ENCODE measurements at places on chromosomes 7 and 10. TPM values are rescaled to one million over a fixed set of nuclear protein-coding genes. Genes with fewer than 3 reads are reported as not detected.

DNA sequence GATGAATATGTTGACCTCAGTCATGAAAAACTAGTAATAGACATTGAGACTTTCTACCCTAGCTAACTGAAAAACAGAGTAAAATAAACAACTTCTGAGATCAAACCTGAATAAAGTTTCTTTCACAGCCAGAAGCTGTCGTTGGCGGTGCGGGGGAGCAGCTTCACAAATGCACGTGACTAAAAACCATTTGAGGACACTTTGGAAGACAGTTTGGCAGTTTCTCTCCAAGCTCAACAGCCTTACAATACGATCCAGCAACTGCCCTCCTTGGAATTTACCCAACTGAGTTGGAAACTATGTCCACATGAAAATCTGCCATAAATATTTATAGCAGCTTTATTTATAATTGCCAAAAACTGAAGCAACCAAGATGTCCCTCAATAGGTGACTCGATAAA, 63.1 kb downstream of the CYTH3 start:
- no peak overlapping the region for H3K27ac ChIP-seq
- H3K36me3 ChIP-seq, result no peaks in the 10 kb centered on the region
- no peak for DNase-seq
- no peaks in the 10 kb centered on the region for H3K4me1 ChIP-seq
- H3K27me3 ChIP-seq, result no peaks in the 10 kb centered on the region

DNA sequence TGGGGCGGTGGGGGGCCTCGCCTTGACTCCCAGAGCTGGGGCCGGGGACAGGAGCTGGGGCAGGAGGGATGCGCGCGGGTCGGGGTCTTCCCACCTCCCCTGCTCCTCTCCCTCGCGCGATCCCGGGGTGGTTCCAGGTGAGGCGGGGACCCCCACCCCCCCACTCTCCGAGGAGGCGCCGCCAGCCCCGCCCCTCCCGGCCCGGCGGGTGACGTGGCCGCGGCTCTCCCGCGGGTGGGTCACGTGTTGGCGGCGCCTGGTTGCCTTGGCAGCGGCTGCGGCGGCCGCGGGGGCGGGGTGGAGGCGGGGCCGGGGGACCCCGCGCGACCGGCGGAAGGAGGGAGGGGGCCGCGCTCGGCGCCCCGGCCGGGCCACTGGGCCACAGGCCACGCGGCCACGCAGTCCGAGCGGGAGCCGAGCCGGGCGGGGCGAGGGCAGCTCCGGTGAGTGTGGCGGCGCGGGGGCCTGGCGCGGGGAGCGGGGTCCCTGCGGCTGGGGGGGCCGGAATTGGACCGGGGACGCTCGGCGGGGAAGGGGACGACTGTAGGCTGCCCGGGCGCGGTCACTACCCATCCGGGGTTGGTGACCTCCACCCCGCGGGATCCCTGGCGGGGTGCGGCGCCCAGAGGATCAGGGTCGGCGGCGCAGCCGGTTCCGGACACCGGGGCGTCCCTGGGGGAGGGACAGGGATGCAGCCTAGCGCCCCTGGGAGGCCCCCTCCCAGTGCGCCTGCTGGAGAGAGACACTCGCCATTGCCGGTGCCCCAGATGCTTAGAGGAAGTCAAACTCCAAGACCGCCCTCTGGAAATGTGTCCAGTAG, at the start of gene ORAI2:
Gene ORAI2, plus strand, starts transcription at position 357 of the 820 bp plus-strand sequence. CDS start 5,382 bp downstream, outside the sequence.
- peak within 1 kb of the TSS; percentile 87 for H3K4me3 ChIP-seq
- H3K27me3 ChIP-seq, result no peaks in the 10 kb centered on the region
- H3K27ac ChIP-seq, result peak within 1 kb of the TSS; percentile 94
- no peaks in the 10 kb centered on the region for H3K36me3 ChIP-seq
- peak; percentile 91 for DNase-seq

EPO gene
- not detected for total RNA-seq

DNA sequence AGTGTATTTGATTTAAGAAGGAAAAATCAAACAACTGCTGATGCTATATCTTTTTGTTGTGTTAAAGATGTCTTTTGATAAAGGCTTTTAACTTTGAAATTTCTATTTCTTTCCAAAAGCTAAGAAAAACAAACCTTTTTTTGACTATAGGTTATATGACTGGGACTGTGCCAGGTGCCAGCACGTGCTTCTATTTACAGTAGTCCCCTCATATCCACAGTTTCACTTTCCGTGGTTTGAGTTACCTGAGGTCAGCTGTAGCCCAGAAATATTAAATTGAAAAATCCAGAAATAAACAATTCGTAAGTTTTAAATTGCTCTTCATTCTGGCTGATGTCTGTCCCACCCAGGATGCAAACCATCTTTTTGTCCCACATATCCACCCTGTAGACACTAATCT, 104.3 kb downstream of the BBS9 start:
- H3K36me3 ChIP-seq, result no peaks in the 10 kb centered on the region
- DNase-seq, result no peak
- H3K4me1 ChIP-seq, result no peaks in the 10 kb centered on the region
- H3K4me3 ChIP-seq, result no peak overlapping the region
- no peaks in the 10 kb centered on the region for H3K27me3 ChIP-seq
- H3K27ac ChIP-seq, result no peak overlapping the region

- no peak overlapping the region for H3K4me3 ChIP-seq
- H3K27me3 ChIP-seq, result no peaks in the 10 kb centered on the region
- no peak overlapping the region for H3K27ac ChIP-seq
Observed at GRCh38 chr10:121134711-121135110, 283.5 kb downstream of the WDR11 start.

DNA sequence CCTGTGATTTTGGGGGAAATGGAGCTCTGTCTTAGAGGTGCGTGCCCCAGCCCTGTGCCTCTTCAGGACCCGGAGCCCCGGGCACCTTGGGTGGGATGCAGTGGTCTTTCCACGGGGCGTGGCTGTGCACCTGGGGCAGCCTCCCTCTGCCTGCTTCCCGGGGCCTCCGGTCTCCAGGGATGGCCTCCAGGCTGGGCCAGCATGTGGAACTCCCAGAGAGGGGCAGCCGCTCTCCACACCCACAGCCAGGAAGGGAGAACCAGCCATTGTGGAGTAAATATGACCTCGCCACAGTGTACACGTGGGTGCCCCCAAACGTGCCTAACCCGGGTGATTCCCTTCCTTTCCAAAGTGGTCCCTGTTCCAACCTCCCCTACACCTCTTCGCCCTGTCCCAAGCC, 52.6 kb downstream of the JAKMIP3 start:
- no peak overlapping the region for H3K4me3 ChIP-seq
- H3K36me3 ChIP-seq, result no peaks in the 10 kb centered on the region
- no peak overlapping the region for H3K27ac ChIP-seq

DNA sequence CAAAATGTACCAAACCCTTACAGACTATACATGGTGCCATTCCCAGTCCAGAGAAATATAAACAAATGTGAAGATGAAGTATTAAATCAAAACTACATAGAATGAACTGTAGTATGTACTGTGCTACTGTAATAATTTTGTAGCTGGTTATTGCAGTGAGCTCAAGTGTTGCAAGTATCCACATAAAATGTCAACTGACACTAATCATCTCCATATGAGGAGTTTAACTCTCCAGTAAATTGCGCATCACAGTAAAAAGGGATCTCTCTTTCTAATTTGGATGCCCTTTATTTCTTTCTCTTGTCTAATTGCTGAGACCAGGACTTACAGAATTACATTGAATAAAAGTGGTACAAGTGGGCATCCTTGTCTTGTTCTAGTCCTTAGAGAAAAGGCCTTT, 165.5 kb downstream of the CPED1 start:
- no peaks in the 10 kb centered on the region for H3K27me3 ChIP-seq
- no peaks in the 10 kb centered on the region for H3K4me1 ChIP-seq
- no peak overlapping the region for H3K27ac ChIP-seq
- DNase-seq, result no peak
- H3K36me3 ChIP-seq, result peaks cover 2% of the 10 kb centered on the region
- no peak overlapping the region for H3K4me3 ChIP-seq

GRCh38 chr7:5698720-5699119, 82.7 kb downstream of the RNF216 start:
- H3K27ac ChIP-seq, result no peak overlapping the region
- no peaks in the 10 kb centered on the region for H3K27me3 ChIP-seq
- no peak for DNase-seq
- H3K4me1 ChIP-seq, result peaks cover 32% of the 10 kb centered on the region
- no peak overlapping the region for H3K4me3 ChIP-seq

DNA sequence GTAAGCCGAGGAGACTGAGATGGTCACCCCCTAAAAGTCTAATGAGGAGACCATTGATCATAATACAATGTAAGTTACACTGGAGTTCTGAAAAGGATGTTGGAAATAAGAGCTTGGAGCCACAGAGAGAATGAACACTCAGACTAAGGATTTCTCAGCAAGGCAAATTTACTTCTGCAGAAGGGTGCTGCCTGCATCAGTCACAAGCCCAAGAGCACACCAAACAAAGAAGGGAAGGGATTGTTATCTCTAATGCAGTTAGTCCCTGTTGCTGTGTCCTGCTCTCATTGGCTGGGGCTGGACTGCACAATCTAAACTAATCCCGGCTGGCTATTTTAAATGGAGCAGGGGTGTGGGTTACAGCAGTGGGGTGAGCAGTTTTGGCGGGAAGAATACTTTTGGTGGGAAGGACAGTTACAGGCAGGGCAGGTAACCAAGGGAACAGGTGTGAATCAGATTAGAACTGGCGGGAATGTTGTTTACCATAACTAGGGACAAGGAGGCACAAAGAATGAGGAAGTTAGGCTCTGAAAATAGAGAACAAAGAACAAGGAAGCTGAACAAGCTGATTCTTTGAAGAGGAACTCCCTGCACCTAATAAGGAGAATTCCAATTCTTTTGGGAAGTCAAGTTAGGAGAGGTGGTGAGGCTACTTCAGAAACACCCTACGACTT, 30.3 kb upstream of the TRIM24 start:
- no peaks in the 10 kb centered on the region for H3K36me3 ChIP-seq
- no peaks in the 10 kb centered on the region for H3K4me1 ChIP-seq
- no peaks in the 10 kb centered on the region for H3K27me3 ChIP-seq
- H3K4me3 ChIP-seq, result no peak overlapping the region

- DNase-seq, result no peak
Observed at GRCh38 chr7:44673771-44674170, 67.3 kb downstream of the OGDH start.

- no peak overlapping the region for H3K27ac ChIP-seq
- H3K27me3 ChIP-seq, result no peaks in the 10 kb centered on the region
- no peaks in the 10 kb centered on the region for H3K4me1 ChIP-seq
- DNase-seq, result peak; percentile 49
Observed at GRCh38 chr10:1411451-1411850, 325.9 kb downstream of the ADARB2 start.

GPNMB gene
- total RNA-seq, result 309 TPM

GRCh38 chr10:77318739-77319138, 318.9 kb downstream of the KCNMA1 start:
- no peak for DNase-seq
- no peak overlapping the region for H3K27ac ChIP-seq
- H3K36me3 ChIP-seq, result no peaks in the 10 kb centered on the region
- no peak overlapping the region for H3K4me3 ChIP-seq
- no peaks in the 10 kb centered on the region for H3K4me1 ChIP-seq

- no peaks in the 10 kb centered on the region for H3K4me1 ChIP-seq
- no peak overlapping the region for H3K4me3 ChIP-seq
- no peak overlapping the region for H3K27ac ChIP-seq
- DNase-seq, result no peak
Observed at GRCh38 chr7:83429493-83429892, 219.4 kb downstream of the SEMA3E start.

PLCE1 gene
- total RNA-seq, result 8.4 TPM

DNA sequence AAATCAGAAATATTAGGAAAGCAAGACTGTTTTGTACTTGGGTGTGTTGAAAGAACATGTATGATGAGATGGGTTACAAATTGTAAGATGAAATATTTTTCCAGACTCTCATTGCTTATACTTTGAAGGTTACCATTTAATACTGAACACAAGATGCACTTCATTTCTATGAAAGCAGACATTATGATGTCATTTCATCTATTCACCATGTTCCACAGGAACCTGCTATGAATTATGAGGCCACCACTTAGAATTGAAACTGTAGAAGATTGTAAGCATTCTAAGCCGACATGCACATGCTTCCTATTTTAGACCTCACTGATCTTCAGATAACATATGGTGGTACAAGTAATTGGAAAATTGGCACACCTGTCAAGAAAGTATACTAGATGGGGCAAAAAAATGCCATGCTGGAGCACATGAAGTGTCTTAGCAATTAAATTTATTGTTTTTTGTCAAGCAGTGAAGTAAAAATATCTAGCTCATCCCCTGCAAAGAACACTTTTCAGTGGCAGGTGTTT, 195.0 kb downstream of the PHF14 start:
- H3K27ac ChIP-seq, result no peak overlapping the region
- H3K4me1 ChIP-seq, result no peaks in the 10 kb centered on the region
- DNase-seq, result no peak
- H3K27me3 ChIP-seq, result no peaks in the 10 kb centered on the region

DNA sequence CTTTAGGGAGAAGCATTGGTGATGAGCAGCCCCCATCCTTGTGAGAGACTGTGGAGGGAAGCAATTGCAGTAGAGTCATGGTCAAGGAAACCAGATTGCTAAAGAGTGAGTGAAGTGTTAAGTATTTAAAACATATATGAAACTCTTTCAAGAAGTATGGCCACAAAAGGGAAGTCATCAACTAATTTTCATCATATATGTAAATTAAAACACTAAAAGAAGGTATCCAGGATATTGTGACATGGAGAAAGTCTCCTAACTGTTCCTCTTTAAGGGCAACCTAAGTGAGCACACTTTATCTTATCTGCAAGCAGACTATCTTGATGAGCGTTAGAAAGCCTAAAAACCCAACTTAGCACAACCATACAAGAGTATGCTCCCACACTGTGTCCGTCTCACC, 69.7 kb downstream of the CD36 start:
- no peak overlapping the region for H3K27ac ChIP-seq
- H3K36me3 ChIP-seq, result no peaks in the 10 kb centered on the region
- DNase-seq, result no peak

DNA sequence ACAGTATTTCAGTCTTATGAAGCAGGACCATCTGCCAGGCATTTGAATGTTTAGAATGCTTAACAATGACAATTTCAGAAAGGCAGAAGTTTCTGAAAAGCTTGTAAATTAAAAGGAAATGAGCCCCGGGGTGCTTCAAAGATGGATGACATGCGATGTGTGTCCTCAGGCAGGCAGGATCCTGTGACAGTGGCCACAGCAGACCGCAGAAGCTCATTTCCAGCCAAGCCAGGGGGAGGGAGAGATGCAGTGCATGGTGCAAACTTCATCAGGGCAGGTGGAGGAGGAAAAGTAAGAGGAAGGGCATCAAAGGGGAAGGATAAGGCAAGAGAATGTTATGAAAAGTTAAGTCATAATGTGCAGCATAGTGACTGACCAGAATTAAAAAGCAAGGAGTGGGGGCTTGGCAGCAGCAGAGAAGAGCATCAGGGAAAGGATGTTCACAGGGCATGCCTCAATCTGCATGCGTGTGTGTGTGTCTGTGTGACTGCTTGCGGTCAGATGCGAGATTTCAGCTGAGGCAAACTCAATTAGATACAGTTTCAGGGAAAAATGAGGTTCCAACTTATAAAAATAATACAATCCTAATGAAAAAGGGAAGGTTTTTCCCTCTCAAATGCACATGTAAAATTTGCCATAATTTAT, 173.7 kb downstream of the COBL start:
- no peak overlapping the region for H3K4me3 ChIP-seq
- no peak overlapping the region for H3K27ac ChIP-seq
- peaks cover 14% of the 10 kb centered on the region for H3K4me1 ChIP-seq
- DNase-seq, result no peak
- no peaks in the 10 kb centered on the region for H3K36me3 ChIP-seq

- no peak overlapping the region for H3K4me3 ChIP-seq
- no peak overlapping the region for H3K27ac ChIP-seq
- H3K27me3 ChIP-seq, result no peaks in the 10 kb centered on the region
- H3K36me3 ChIP-seq, result no peaks in the 10 kb centered on the region
- no peak for DNase-seq
- no peaks in the 10 kb centered on the region for H3K4me1 ChIP-seq
Observed at GRCh38 chr7:107694386-107694785, 33.8 kb downstream of the SLC26A4 start.

- no peaks in the 10 kb centered on the region for H3K36me3 ChIP-seq
- DNase-seq, result no peak
- no peak overlapping the region for H3K4me3 ChIP-seq
- H3K4me1 ChIP-seq, result no peaks in the 10 kb centered on the region
- H3K27ac ChIP-seq, result no peak overlapping the region
- no peaks in the 10 kb centered on the region for H3K27me3 ChIP-seq
Observed at GRCh38 chr7:158111049-158111751, 476.4 kb downstream of the PTPRN2 start.
